Stimulated activated CD4-positive, alpha-beta T cell treated with anti-CD3 and anti-CD28 coated beads, Interleukin-4, amount 100 ng/mL, for 4 hours (primary cell): ENCODE measurements at places on chromosomes 3 and 15.

DNA sequence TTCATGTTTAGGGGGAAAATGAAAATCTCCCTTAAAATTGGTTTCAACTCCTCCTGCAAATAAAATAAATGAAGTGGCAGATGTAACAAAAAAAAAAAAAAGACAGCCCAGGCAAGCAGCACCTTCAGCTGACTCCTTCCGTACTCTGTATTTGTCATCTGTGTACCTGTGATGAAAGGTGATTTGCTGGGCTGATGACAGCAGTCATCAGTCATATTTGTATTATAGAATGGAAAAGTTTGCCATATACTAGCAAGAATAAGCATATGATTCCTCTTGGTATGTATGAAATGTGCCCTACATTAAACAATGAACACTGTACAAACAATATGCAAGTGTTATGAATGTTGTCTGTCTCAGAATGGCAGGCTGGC, 44.1 kb upstream of the WWTR1 start:
- DNase-seq = no peak

- DNase-seq = no peak
Observed at GRCh38 chr3:160987982-160988964, 116.9 kb downstream of the B3GALNT1 start.

DNA sequence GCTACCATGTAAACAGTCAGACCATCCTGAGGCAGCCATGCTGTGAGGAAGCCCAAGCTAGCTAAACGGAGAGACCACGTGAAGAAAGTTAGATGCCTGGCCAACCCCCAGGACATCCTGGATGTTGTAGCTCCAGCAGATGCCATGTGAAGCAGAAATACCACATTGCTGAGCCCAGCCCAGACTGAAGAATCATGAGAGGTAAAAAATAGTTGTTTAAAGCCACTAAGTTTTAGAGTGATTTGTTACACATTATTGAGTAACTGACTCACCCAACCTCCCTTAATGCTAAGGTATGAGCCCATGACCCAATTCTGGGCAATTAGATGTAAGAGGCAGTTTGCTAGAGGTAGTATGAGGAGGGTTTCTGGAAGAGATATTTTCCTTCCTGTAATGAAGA, 200.5 kb downstream of the THRB start:
- DNase-seq = no peak

DNA sequence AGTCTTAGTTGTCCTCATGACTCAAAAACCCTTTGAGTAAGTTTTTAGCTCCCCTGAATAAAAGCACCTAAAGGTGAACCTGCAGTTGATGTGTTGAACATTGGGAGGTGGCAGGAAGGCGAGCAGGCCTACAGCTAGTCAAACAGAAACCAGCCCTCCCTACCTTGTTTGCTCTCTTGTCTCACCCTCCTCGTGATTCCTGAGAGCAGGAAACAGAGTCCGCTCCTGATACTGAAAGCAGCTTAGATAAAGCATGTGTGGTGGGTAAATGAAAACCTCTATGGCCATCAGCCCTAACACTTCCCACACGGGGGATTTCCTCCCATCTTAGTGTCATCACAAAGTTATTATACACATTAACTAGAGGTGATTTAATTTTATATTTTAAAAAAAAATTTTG, 21.8 kb upstream of the CLDN18 start:
- no peak for DNase-seq

DNA sequence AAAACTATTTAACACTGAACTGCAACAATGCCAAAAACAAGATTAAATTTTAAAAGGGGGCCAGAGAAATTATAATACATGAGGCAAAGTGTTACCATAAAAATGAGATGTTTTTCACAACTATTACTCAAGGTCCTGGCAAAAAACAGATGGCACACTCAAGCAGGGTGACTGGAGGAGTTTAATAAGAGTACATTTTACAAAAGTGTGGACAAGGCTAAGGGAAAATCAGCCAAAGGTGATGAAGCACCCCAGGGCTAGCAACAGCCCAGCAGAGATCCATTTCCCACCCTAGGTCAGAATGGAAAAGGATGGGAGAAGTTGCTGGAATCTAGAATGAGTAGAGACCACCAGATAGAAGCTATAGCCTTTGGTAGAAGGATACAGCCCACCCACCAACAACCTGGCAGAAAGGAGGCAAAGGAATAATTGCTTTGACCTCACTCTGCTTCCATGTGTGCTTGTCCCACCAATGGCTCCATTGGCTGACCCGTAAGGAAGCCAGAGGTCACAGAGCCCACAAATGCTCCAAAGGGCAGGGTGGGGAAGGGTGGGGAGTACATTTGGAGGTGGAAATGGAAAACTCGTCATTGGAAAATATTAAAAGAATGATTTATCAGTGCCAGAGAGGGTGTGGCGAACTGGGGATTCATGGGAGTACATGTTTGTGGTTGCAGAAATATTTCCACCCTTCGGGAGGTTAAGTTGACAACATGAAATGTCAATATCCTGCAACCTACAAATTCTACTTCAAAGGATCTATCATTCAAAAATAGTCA, 161.0 kb upstream of the UBE2E2 start:
- DNase-seq = no peak

DNA sequence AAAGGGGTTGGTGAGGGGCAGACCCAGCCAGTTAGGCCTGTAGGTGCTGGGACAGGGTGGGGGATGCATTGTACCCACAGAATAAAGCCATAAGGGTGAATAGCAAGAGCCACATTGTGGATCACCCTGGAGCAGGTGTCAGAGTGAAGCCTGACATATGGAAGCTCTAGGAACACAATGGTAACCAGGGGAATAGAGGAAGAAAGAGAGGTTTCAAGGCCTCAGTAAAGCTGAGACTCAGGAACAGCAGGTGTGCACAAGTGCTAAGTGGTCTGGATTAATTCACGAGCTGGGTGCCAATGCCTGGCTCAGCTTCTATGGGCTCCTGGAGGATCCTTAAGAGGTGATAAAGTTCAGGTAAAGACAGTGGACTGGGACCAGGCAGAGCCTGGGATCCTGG, 323.7 kb upstream of the CTNNB1 start:
- DNase-seq = no peak

GRCh38 chr3:153572654-153573053, 410.6 kb downstream of the RAP2B start:
- DNase-seq = no peak

DNA sequence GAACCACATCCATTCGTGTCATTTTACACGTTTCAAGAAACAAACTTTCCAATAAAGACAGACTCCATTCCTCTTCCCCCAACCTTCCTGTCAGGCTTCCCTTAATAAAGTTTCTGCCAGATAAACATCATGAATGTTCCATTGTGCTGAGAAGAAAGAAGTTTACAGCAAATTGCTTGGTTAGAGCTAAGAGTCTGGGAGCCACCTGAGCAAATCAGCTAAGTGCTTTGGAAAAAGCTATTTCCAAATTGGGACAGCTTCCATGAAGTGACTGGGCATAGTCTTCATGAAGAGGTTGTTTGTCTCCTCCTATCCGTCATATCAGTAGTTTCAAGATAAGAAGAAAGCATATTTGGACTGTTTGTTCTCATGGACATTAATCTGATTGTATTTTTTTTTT, 77.0 kb downstream of the MAGI1 start:
- DNase-seq = no peak

GRCh38 chr3:172155897-172156585, 116.7 kb downstream of the FNDC3B start:
- no peak for DNase-seq

DNA sequence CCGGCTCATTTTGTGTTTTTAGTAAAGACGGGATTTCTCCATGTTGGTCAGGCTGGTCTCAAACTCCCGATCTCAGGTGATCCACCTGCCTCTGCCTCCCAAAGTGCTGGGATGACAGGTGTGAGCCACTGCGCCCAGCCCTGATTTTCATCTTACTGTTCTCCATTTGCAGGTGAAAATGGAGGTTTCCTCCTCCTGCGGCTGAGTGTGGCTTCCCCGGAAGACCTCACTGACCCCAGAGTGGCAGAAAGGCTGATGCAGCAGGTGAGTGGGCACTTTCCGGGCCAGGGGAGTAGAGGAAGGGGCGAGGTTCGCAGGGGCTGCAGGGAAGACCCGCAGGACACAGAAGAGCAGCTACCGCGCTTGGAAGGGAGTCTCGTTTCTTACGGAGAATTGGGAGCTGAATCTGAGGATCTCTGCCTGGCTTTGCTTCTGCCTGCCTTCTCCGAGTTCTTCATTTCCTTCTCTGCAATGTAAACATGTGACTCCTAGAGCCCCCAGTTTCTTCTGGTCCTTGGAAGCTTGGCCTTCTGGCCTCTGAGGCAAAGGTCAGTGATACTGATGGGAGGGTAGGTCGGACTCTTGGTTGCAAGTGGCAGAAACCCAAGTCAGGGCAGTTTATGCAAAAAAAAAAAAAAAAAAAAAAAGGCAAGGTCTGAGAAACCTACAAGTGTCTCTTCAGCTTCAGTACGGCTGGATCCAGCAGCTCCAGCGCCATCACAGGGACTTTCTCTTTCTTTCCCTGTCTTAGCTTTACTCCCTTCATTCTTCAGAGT, 8.9 kb downstream of the MUC20 start:
- no peak for DNase-seq
